ENCODE measurements at places on chromosomes 16 and 17. TPM values are rescaled to one million over a fixed set of nuclear protein-coding genes. Genes with fewer than 3 reads are reported as not detected.

The DNAI2 gene
- 0.56 TPM for polyA plus RNA-seq

The KRT36 gene
- not detected for polyA plus RNA-seq

The GPRC5C gene
- 63.8 TPM for polyA plus RNA-seq

The RBL2 gene
- 27.1 TPM for polyA plus RNA-seq

The TNFRSF17 gene
- not detected for polyA plus RNA-seq

The AOC2 gene
- 0.31 TPM for polyA plus RNA-seq

The WFIKKN2 gene
- polyA plus RNA-seq: 0.70 TPM

The DPEP2 gene
- 1.2 TPM for polyA plus RNA-seq

The SULT1A2 gene
- 2.1 TPM for polyA plus RNA-seq

The KRT34 gene
- not detected for polyA plus RNA-seq

Measured in brain (organoid and tissue), 16 donors.